ENCODE measurements at places on chromosomes 4 and X. TPM values are rescaled to one million over a fixed set of nuclear protein-coding genes. Genes with fewer than 3 reads are reported as not detected.

DNA sequence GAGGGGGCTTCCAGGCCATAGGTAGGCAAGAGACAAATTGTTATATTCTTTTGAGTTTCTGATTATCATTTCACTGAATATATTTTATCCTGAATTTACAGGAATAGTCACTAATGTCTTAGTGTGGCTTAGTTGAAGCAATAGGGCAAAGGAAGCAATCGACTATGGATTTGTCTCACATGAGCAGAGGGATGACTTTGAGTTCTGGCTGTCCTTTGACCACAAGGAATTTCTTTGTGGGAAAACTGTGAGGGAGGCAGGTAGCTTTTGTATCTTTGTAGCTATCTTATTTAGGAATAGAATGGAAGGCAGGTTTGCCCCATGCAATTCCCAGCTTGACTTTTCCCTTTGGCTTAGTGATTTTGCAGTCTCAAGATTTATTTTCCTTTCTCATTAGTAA is 207.3 kb upstream of the ANXA10 start:
- no peak overlapping the region for H3K4me3 ChIP-seq
- no peak overlapping the region for H3K27ac ChIP-seq
- no peak for DNase-seq
- H3K4me1 ChIP-seq, result no peaks in the 10 kb centered on the region

DNA sequence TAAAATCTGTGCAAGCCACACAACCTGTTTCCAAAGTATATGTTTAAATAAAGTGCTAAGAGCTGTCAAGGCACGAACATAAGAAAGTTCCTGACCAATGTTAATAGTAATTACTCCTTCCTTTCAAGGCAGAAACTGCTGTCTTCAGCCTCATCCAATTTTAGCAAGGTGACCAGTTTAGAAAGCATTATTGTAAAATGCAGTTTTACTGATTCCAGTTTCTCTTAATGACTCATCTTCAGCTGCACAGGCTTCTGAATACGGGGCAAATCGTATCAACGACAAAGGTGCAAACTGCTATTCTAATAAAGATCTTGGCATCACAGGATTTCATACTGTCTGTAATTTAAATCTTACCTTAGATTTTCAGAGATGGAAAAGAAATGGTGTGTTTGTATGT is 87.5 kb downstream of the PPP3CA start:
- H3K27me3 ChIP-seq, result no peaks in the 10 kb centered on the region
- no peaks in the 10 kb centered on the region for H3K36me3 ChIP-seq
- H3K27ac ChIP-seq, result no peak overlapping the region

DNA sequence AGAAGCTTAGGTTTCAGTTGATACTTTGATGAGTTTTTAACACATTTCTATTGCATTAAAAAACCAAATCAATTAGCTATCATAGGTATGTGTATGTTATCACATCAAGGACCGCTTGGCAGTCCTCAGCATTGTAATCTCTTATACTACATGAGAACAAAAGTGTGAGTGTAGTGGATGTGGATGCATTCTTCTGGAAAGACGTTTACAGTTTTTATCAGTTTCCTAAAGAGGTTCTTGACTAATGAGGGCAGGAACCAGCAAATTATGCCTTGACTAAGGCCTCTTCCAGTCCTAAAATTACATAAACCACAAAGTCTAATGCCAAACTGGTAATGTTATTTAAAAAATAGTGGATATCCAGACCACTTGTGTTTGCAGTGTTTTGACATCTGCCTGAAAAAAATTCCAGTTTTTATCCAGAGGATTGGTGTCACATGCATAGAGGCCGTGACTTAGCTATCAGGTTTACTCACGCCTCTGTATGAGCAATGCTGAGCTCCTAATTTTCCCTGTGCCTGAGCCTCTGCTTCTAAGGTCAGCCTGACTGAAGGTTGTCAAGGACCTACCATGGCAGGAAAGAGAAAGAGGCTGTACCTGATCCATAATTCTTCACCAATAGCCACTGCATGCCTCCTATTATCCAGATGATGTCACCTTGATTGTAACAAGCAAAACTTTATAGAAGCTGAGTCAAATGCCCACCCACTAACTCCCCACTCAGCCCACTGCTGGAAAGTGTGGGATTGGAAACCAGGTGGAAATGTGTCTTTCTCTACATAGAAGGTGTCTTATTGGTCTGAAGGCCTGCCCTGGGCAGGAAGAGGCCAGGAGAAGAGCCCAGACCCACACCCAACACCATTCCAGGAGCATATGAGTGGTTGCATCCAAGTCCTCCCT is 68.7 kb downstream of the ENPP6 start:
- H3K36me3 ChIP-seq, result no peaks in the 10 kb centered on the region
- no peak overlapping the region for H3K27ac ChIP-seq
- no peaks in the 10 kb centered on the region for H3K4me1 ChIP-seq
- H3K4me3 ChIP-seq, result no peak overlapping the region

DNA sequence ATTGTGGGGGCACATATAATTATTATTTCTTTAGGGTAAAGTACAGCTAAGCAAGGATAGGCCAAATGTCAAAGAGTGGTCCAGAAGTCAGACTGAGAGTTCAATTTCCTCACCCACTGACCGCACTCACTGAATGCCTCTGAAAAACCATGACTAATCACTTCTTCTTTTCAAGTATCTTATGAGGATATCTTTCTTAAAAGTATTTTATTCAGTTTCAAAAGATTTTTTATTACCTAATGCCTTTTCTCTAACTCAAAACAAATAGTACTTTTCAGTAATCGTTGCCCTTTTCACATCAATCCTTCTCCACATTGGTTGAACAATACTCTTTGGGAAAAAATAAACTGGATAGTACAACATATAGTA is 61.7 kb upstream of the CAMK2D start:
- no peak overlapping the region for H3K4me3 ChIP-seq
- H3K27me3 ChIP-seq, result no peaks in the 10 kb centered on the region
- peaks cover 31% of the 10 kb centered on the region for H3K4me1 ChIP-seq
- H3K36me3 ChIP-seq, result no peaks in the 10 kb centered on the region

DNA sequence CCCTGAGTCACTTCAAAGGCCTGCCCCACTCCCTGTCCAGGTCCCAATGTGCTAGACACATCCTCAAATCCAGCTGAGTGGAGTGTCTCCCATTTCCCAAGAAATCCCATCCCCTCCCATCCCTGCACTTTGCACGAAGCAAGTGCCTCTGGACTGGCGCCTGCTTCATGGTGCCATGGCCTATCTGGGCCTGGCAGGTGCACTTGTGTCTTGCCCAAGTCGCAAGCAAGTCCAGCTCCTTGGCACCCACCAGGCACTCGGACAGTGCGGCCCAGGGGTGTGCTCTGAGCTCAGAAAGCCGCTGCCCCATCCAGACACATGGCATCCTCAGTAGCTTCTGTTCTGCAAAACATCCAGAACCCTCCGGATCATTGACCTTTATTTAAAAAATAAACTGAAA is 97.4 kb downstream of the DCTD start:
- no peak overlapping the region for H3K4me3 ChIP-seq
- peaks cover 2% of the 10 kb centered on the region for H3K27me3 ChIP-seq
- no peak overlapping the region for H3K27ac ChIP-seq
- no peaks in the 10 kb centered on the region for H3K36me3 ChIP-seq
- DNase-seq, result no peak
- no peaks in the 10 kb centered on the region for H3K4me1 ChIP-seq

GRCh38 chr4:169565606-169566005 is 46.8 kb downstream of the NEK1 start:
- H3K27ac ChIP-seq, result no peak overlapping the region
- H3K36me3 ChIP-seq, result no peaks in the 10 kb centered on the region
- H3K4me3 ChIP-seq, result no peak overlapping the region
- H3K4me1 ChIP-seq, result peaks cover 5% of the 10 kb centered on the region
- DNase-seq, result no peak

MAGEA1 gene
- total RNA-seq, result not detected

MAGEA8 gene
- not detected for total RNA-seq

ZNF630 gene
- 5.8 TPM for total RNA-seq

TRAM1L1 gene
- not detected for total RNA-seq

HAND2 gene
- not detected for total RNA-seq
